ENCODE measurements at places on chromosomes 11 and 22.

DNA sequence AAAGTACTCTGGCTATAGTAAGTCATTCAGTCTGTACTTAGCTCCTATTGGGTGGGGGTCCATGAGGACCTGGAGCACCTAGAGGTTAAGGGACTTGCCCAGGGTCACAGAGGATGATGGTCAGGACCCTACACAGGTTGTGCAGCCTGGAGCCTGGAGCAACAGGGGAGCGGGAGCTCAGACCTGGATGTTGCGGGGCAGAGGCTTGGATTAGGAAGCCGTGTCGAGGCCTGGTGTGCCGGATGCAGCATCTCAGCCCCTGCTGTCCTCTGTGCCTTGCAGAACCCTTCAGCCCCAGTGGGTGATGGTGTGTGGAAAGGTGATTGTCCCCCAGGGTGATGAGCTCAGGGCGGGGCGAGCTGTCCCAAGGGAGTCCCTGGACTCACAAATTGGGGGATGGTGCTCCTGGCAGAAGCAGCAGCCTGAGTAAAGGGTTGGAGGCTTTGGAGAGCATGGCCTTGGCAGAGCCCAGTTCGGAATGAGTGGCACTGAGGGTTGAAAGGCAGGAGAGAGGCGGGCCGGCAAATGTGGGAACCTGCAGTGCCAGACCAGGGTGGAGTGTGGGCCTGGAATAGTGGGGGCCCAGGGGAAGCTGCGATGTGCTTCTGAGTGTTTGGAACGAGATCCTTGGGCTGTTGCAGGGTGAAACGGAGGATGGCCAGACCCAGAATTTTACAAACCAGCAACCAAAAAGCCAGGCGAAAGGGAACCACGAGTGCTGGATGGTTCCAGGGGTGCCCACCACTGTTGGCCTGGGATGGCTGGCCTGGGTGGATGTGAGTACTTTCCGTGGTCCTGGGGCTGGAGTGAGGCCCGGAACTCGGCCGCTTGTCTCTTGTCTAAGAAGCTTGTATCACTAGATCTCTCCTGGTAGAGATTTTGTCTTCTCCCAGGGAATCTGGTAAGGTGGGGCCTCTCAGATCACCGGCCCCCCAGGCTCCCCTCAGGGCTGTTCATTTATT is 2.9 kb downstream of the TPCN2 start:
- DNase-seq, result no peak

DNA sequence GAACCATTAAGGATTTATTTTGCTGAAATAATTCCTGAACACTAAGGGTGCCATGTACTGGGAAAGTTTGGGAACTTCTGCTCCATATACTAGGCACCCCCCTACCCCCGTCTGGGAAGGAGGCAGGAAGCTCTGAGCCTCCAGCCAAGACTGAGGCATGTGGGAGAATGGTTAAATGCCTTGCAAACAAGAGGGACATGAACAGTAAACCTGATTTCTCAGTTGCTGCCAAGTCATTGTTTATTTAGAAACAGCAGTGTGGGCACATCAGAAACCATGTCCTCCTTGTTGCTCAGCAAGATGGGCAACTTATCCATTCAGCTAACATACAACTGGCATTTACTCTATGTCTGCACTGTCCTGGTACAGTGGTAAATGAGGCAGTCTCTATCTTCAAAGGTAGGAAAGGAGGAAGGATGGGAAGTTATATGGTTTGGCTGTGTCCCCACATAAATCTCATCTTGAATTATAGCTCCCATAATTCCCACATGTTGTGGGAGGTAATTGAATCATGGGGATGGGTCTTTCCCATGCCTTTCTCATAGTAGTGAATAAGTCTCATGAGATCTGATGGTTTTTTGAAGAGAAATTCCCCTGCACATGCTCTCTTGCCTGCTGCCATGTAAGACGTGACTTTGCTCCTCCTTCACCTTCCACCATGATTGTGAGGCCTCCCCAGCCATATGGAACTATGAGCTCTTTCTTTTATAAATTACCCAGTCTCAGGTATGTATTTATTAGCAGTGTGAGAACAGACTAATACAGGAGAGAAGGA is 459.1 kb downstream of the MIAT start:
- DNase-seq, result no peak

DNA sequence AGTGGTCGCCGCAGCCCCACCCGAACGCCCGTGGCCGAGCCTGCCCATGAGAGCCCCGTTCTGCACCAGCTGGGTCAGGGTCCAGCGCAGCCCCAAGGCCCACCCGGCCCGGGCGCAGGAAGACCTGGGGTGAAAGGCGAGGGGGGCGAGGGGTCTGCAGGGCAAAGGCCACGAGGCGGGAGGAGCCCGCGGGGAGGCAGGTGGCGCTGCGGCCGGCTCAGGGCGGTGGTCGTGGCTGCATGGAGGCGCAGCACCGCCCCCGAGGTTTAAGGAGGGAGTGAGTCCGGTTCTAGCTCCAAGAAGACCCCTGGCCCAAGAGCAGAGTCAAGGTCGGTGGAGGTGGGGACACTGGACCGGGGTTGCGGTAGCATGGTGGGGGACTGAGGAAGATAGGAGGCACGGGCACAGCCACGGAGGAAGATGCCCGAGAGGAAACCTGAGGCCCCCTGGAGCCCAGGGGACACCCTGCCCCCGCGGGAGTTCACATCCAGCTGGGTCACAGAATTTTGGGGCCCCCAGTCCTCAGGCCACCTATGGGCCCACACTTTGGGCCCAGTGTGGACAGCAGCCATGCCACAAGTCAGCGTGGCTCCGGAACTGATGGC is 514 bp upstream of the HDAC10 start:
- no peak for DNase-seq

GRCh38 chr11:94593030-94593429 is 25.9 kb downstream of the PIWIL4 start:
- no peak for DNase-seq

- DNase-seq, result no peak
These were observed 83.7 kb downstream of the MAML2 start for GRCh38 chr11:96259134-96259830.

- no peak for DNase-seq
These were observed 23.0 kb upstream of the EXPH5 start for GRCh38 chr11:108616549-108616948.

DNA sequence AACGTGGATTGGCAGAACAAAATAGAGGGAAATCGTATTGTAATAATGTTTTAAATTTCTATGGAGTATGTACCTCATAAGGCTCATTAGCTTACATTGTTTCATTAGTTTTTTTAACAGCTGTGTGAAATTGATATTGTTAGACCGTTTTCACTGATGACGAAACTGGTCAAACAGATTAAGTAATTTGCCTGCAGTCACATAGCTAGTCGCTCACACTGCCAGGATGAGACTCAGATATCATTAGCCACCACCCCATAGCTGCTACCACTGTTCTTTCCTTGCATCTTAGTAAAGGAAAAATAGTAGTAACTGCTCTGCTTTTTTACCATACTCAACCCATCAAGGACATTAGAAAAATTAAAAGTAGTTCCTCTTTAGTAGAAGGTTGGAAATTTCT is 64.0 kb downstream of the DKK3 start:
- no peak for DNase-seq

DNA sequence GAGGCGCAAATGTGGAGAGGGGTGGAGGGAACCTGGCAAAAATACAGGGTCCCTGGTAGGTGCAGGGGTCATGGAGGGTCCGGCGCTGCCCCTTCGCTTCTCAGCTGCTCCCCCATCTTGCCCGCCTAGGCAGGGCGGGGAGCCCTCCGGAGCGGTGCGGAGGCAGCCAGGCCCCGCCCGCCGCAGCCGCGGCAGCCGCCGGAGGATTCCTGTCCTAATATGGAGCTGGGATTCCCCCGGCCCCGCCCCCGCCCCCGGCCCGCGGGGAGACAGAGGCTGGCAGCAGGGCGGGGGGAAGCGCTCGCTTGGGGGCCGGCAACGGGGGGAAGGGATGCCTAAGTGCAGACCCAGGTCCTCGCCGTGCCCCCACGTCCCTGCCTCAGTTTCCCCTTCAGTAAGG is 1.0 kb upstream of the NPAS4 start:
- no peak for DNase-seq

DNA sequence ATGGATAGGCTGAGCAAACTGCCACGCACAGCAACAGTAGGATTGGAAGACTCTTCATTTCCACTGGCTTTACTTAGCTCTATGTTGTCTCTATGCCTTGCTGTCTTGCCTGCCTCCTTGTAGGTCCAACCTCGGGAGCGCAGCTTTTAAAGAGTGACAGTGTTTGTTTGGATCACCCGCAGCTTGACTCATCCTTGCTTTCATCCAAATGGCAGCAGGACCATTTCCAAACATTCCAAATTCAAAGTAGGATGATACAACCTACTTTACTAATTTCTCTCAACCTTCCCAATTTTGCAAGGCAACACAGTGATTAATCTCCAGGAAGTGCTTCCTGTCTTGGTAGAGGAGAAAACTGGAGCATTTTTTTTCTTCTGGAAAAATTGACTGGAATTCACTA is at the start of gene MMP3:
MMP3 (minus strand) TSS at position 121 of the 400 bp plus-strand sequence; CDS start at position 58, 63 bp downstream.
- DNase-seq, result no peak

DNA sequence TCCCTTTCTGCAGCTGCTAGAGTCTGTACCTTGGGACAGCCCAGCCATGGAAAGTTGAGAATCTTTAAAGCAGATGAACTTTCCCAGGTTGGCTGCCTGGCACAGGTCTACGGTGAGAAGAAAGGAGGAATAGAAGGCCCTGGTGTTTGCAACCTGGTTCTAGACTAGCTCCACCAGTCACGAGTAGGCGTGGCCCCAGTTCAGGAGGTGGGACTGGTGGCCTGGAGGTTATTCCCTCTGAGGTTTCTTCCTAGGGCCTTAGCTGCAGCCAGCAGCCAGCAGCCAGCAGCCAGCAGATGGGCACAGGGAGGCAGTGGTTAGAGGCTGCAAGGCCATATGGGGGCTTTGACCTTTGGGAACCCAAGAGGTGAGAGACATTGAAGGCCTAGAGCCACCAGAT is 40.9 kb downstream of the PRDM11 start:
- DNase-seq, result no peak

DNA sequence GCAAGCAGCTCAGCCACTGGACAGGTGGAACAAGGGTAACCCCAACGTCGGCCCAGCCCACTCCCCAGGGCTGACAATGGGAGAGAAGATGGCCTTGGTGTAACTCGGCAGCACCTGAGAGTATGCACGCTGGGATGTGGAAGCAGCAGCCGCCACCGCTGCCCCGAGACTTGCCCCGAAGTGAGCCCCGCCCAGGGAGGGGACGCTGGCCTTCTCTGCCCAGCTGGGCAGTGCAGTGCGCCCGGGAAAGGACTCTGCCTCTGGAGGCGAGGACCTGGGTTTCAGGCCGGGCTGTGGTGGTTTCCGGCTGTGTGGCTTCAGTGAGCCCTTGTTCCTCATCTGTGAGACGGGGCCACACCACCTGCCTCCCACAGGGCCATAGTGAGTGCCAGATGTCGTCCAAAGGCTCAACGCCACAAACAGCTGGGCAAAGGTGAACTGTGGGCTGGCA is 8.6 kb upstream of the POLDIP3 start:
- DNase-seq, result no peak

DNA sequence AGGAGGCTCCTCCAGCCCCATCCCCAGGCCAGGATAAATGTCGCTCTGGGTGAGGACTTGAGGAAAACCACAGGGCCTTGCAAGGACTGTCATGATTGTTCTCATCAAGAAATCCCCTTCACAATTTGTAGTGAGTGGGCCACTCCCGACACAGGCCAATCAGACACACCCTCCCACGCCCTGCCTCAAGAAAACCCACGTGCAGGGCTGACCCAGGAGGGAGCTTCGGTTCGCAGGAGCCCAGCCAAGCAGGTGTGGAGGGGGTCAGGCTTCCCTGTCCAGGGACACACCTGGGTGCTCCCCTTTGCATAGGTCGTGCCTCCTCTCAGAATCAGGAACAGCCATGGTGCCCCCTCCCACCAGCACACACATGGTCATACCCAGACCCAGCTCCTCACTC is 43.2 kb downstream of the SHANK2 start:
- DNase-seq, result no peak

GRCh38 chr11:102286292-102286691 is 31.0 kb upstream of the BIRC3 start:
- DNase-seq, result no peak

DNA sequence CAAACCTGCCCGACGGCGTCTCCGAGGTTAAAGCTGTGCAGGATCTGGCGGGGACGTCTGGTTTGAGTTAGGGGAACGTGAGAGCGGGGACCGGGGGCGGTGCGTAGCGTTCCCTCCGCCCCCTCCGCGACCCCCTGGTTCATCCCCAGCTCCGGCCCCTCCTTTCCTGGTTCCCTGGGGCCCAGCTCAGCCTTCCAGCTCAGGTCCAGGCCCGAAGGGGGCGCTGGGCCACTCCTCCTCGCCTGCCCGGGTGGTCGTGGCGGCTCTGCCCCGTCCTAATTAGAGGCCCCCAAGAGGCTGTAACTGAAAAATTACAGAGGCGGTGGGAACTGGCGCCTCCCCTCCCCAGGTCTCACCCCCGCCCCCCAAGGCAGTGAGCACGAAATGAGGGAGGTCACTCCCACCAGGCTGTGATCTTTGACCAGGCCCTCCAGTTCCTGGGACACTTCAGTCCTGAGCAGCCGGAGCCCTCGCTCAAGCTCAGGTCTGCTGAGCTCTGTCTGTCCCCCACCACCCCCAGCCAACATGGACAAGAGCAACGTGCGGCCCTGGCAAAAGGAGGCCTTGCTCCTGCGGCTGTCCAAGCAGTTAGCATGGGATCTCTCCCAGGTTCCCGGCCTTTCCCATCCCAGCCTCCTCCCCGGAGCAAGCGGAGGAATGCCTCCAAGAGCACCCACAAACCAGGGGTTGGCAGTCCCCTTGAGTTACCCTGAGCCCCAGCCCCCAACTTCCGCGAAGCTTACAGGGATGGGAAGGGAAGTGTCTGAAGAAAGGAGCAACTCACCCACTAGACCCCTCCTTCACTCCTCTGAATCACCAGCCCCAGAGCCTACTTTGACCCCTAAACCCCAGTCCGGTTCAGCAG is 3.3 kb downstream of the CD248 start:
- DNase-seq, result no peak

DNA sequence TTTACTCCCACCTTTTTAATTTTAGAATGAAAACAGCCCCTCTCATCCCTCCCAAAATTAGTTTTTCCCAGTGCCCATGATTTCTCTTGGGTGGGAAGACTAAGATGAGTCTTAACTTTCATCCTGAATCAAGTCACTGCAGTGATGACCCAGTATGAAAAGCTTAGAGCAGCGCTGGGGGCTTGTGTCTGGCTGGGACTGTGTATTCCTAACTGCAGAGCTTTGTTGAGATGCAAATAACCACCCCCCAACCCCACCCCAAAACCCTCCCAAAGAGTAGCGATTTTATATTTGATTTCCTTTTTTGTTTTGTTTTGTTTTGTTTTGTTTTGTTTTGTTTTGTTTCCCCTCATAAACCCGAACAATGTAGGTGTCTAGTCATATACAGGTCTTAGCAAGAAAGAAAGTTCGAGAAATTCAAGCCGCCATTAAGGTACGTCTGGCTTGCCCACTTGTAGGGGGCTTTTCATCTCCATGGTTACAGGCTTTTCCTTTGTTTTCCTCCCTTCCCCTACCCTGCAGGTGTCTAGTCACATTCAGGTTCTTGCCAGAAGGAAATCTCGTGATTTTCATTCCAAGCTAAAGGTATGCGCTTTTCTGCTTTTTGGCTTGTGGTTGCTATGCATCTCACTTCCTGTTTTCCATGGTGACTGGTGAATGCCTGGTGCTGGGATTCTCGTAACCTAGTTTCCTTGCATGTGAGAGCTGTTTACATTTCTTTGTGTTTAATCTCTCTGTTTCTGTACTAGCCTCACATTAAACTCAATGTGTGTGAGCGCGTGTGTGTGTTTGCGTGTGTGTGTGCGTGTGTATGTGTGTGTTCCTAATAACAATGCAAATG is 144.6 kb upstream of the RASSF10 start:
- DNase-seq, result no peak

GRCh38 chr11:11038782-11039181 is 180.9 kb upstream of the ZBED5 start:
- no peak for DNase-seq

Measured in activated T-cell treated with anti-CD3 and anti-CD28 coated beads for 1 hour (primary cell).